ENCODE measurements at places on chromosomes 3 and 15.

DNA sequence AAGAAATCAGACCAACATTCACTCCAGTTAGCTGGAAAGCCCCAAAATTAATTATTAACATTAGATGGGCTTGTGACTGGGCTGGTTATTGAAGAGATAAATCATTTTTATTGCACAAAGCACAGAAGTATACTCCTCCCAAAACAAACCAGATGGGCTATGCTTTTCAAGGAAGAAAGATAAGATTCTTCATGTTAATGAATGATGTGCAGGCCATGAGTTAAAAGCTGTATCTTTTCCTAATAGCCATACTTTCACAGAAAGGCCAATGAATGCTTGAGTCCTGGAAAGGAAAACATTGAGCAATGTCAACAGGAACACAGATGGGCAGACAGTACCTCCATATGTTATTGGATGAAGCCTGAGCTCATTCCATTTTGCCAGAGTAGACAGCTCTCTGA lies 55.4 kb downstream of the OCA2 start:
- DNase-seq: no peak

DNA sequence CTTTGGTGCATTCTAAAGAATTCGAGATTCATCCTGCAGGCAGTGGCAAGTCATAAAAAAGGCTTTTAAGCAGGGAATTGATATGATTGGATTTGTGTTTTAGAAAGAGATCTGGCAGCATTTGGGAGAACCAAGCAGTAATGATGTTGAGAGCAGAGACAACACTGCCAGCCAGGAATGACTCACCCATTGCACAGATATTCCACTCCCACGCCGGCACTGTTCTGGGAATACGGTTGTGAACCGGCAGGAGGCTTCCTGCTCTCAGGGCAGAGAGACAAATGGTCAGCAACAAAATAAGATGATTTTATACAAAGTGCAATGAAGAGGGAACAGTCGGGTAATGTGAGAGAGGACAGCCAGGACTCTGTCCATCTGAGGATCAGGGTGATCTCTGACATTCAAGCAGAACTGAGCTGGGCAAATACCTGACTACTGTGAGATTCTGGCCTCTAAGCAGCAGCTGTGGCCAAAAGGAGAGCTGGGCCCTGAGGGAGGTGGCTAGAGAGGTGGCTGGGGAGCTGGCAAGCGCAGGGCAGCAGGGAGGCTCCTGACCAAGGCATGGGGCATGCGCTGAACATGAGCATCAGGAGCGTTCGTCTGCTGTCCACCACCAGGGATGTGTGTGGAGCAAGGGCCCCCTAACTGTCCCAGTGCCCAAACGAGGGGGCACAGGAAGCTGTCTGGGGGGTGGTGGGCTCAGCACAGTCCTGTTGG lies 56.1 kb upstream of the PLXNA1 start:
- peak; percentile 39 for DNase-seq

GRCh38 chr15:70210528-70210927 lies 112.8 kb upstream of the TLE3 start:
- DNase-seq: no peak

- DNase-seq: no peak
These were observed 802.6 kb downstream of the FHIT start for GRCh38 chr3:60448696-60449095.

GRCh38 chr3:131821191-131821762 lies 213.5 kb downstream of the CPNE4 start:
- DNase-seq: no peak

DNA sequence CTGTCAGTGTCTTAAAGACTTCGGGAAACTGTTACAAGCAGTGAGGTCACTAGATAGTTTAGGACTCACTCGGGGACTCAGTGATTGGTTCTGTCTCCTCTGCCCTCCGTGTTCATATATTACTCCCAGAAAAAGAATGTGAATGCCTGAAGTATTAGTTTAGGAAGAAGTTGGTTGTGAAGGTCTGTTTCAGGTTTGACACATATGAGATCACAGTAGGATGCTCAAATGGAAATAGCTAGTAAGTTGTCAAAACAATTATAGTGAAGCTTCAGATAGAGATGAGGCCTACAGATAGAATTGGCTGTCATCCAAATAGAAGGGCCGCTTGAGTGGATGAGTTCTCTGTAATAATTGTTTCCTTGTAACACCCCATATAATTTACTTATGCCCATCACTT lies 172.6 kb downstream of the PLCL2 start:
- DNase-seq: no peak

DNA sequence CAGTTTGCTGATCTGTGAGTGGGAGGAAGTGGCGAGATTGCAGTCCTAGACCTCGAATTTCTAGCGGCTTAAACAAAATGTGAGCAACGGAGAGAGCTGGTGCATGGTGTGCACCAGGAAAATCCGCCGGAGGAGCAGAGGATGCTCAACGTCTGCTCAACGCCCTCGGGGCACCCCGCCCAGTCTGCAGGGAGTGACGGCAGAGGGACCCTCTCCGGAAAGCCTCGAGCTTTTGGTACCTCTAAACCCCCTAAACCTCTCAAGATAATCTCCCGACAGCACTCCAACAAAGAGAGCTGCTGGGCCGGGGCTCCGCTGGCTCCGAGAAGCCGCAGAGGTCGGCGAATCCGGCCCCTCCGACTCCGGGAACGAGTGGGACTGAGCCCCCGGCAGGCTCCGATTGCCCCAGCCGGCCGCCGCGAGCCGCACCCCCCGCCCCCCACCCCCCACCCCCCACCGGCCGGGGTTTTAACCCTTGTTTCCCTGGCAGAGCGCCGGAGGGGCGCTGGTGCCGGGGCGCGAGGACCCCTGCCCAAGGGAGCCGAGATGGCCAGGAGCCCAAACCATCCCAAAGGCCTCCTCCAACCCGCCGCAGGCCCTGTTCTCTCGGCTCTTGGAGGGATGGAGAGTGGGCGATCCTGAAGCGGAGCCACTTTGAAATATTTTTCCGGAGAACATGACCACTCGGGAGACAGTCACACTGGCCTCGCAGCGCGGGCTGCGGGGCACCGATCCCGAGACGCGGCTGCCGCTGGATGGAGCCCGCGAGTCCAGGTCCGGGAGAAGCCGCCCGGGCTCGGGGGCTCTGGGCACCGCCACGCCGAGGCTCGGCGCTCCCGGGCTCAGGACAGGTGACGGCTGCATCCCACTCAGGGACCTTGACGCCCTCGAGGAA lies 1.5 kb downstream of the MEGF11 start:
- DNase-seq: peak; percentile 31

DNA sequence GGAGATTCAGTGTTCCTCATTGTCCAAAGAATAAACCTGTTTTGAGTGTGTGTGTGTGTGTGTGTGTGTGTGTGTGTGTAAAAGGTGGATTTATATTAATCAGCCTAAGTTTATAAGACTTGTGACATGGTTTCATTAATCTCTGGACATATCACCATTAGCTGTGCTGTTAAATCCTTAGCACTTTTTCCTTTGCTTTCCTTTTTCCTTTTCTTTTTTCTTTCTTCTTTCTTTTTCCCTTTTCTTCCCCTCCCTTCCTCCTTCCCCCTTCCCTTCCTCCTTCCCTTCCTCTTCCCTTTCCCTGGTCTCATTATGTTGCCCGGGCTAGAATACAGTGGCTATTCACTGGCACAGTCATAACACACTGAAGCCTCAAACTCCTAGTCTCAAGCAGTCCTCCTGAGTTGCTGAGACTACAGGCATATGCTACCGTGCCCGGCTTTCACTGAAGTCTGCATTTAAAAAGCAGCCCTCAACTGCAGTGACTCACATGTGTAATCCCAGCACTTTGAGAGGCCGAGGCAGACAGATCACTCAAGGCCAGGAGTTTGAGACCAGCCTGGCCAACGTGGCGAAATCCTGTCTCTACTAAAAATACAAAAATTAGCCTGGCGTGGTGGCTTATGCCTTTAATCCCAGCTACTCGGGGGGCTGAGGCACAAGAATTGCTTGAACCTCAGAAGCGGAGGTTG lies 28.6 kb upstream of the ITPKA start:
- DNase-seq: no peak

- no peak for DNase-seq
These were observed 81.2 kb downstream of the IGF1R start for GRCh38 chr15:98729446-98730042.

DNA sequence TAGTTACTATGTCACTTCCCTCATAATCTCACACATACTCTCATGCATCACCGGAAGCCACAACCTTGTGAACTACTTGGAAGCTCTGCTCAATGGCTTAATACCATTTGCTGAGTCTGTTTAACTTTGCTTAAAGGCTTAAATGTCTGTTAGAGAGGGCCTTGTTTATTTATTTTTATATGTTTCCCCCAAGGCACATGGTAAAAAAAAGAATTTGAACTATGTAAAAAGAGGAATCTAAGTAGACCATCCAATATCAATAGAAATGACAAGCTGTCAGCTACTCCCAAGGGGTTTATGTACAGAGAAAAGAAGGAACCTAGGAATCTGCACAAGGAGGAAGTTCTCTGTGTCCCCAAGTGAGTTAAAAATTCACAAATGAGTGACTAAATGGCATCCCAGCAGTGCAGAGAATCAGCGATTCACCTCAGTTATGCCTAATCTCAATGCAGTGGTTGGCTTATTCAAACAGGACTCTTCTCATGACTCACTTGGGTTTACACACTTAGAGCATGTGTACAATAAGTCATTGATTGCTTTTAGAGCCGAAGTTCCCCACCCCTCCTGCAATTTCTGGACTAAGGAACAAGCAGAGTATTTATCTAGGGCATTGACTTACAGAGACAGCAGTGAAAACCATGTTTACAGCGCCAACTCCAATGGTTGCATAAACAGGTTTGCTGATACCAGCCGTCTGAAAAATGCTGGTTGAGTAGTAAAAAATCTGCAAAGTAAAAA lies 24.4 kb downstream of the SLC2A2 start:
- no peak for DNase-seq

DNA sequence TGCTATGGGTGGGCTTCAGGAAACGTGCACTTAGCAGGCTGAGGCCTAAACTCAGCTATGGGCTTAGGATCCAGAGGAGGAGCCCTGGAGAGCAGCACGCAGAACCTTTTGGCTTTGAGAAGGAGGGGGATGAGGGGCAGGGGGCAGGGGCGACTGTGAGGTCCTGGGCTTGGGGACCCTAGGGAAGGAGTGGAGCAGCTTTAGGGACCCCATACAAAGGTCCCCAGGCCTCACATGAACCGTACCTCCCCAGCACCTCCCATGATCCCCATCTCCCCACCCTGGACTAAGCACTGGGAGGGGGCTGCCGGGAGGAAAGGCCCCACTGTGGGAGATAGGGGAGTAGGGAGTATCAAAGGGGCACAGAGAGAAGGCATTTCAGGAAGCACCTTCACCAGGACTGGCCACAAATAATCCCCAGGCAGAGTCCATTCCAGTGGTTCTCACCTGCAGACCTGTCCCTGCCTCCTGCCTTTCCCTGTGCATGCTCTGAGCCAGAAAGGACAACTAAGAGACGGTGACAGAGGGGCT lies 62.0 kb upstream of the KLF13 start:
- DNase-seq: no peak

DNA sequence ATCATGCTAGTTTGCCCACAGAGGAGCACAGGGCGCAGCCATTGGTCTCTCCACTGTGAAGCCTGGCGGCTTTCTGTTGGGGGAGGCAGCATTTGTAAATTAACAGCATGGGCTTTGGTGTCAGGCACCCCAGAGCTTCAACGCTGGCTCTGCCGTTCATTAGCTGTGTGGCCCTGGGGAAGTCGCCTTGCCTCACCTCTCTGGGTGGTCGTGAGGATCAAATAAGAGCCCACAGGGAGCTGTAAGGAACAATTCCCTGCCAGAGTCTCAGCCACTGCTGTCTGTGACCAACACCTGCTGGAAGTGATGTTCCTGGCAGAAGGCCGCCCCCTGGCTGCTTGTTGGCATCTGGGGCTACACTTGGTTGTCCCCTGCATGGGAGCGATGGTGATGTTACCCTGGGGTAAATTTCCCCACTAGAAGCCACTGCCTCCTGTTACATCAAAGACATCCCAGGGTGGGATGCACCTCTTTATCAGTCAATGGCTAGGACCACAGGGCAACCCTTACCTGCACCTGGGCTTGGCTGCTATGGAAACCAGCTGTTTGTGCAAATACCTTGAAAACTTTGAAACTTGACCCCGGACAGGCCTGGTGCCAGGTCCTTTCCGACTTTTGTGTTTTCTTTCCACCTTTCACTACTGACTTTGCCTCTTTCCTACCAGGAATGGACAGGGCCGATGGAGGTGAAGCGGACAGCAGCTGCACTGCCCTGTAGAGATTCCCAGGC lies 36.9 kb downstream of the DNASE1L3 start:
- DNase-seq: no peak

- no peak for DNase-seq
These were observed 336.1 kb downstream of the FOXP1 start for GRCh38 chr3:71247221-71247957.

Data from SW 1271 (cell line).